CD4-positive, alpha-beta memory T cell (primary cell): ENCODE measurements at places on chromosomes 6 and 20.
A peak's percentile ranks its signal among the peaks of the same experiment; 100 is the strongest.

DNA sequence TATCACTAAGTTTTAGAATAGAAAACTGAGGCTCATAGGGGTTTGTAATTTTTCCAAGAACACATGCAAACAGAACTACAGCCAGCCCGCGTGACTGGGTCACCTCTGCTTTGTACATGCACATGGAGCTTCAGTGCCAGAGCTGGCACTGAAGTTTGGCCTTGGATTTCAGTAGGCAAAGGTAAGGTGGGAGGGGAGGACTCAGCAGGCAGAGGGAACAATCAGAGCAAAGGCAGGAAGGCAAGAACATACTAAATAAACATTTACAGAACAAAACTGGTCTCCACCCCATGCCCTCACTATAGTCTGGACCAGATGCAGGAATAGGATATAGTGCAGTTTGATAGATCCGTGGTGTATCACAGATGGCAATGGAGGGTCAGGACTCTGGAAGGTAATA lies 13.6 kb upstream of the ABRACL start:
- DNase-seq: no peak

DNA sequence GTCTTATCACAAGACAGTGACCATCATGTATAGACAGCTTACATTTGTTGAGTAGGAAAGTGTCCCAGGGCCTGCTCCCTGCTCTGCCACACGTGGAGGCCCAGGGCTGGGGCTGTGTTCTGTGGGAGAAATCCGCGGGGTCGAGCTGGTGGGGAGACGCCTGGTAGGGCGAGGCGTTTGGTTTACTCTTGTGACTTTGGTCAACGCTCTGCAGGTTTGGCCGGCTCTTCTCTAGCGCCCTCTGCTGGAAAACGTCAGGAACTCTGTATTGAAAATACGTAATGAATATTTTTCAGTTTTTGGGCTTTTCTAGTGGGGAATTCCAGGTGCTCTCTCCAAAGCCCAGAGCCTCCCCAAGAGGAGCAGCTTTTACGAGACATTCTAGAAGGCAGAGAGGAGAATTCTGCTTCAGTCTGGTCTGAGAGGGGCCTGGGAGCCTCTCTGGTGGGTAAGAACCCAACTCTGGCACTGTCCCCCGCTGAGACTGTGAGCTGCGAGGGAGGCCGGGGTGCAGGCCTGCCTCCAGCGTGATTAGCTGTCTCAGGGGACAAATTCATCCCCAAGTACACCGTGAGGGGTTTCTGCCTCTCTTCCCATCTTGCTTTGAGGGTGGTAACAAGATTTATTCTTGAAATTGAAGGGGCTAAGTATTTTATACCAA lies 112.6 kb upstream of the RALGAPA2 start:
- DNase-seq: peak; percentile 25

DNA sequence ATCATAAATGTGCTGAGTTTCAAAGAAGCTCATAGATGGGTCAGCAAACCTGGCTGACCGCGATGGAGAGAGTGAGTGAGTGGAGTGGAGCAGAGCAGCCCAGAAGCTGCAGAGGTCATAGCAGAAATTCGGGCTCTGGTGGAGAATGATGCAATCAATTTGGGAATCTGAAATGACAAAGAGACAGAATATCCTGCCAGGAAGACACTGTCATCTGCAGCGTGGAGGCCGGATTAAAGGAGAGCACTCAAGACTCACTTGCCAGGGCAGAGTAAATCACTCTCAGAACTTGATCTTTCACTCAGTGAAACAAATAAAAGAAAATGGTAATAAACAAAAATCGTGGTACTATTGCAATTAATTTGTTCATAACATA lies 109.6 kb upstream of the RREB1 start:
- DNase-seq: no peak

DNA sequence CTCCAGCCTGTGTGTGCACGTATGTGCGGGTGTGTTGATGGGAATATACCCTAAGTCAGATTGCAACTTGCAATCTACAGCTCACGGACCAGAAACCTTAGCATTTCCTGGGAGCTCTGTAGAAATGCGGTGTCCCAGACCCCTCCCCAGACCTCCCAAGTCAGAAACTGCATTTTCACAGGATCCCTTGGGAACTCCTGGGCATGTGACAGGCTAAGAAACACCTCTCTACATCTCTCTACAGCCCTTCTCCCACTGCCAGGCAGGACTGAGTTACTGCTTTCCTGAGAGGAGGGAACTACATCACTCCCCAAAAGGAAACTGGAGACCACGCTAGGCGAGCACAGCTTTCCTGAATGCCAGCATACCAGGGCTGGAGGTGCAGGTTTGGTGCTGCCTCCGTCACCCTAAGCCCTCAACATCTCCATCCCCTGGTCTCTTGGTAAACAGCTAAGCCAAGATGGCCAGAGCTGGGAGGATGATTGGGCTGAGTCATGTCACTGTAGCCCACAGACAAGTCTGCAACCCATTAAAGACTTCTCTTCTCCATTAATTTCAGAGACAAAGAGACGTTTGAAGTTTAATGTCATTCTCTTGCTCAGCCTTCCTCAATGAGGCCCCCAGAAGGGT lies 194.4 kb downstream of the BMP7 start:
- no peak for DNase-seq

DNA sequence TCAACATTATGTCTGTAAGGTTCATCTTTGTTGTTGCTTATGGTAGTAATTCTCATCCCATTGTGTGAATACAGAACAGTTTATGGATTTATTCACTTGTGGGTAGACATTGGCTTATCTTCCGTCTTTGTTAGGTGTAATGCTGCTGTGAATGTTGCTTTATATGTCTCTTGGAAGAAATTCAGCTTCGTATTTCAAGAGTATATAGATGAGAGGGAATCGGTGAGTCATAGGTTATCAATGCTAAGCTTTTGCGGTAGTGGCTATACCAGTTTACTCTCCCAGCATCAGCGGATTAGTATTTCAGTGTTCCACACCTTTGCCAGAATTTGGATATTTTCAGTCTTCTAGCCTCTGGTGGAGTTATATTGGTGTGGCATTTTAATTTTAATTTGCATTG lies 77.8 kb downstream of the ZFAND3 start:
- DNase-seq: no peak

DNA sequence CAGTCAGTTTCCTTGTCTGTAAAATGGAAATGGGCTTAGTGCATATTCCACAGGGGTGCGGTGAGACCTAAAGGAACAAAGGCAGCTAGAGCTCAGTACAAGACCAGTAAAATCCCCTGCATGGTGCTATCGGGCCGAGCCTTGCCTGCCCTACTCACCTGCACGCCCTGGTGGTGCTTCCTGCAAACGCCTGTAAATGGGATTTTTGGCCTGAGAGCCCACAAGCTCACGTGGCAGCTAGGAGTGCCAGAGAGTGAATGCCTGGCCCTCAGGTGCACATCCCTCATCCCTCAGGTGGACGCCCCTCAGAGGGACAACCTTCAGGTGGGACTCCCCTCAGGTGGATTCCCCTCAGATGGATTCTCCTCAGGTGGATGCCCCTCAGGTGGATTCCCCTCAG lies 48.0 kb upstream of the VSX1 start:
- DNase-seq: no peak

GRCh38 chr6:33745548-33745947 lies 1.2 kb downstream of the IP6K3 start:
- no peak for DNase-seq
